ENCODE measurements at places on chromosomes 11 and 22. TPM values are rescaled to one million over a fixed set of nuclear protein-coding genes. Genes with fewer than 3 reads are reported as not detected.

DNA sequence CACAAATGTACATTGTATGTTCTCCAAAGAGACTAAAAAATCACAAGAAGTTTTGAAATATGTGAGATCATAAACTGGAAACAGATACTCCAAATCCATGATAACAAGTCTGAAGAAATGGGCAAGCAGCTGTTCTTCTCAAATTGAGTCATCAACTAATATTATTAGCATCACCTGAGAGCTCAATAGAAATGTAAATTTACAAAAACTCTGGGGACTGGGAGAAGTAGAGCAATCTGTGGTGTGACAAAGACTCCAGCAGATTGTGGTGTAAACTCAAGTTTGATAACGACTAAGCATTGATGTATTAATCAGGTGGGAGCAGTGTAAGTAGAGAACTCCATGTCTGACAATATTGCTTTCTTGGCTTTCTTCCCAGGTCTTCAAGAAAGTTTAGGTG lies 53.2 kb downstream of the GLYATL1 start:
- no peak for DNase-seq

GRCh38 chr11:117875382-117876058 lies 938 bp downstream of the FXYD6 start:
- DNase-seq = no peak

- DNase-seq = peak; percentile 70
These were observed 27.8 kb upstream of the AMOTL1 start for GRCh38 chr11:94740083-94741021.

DNA sequence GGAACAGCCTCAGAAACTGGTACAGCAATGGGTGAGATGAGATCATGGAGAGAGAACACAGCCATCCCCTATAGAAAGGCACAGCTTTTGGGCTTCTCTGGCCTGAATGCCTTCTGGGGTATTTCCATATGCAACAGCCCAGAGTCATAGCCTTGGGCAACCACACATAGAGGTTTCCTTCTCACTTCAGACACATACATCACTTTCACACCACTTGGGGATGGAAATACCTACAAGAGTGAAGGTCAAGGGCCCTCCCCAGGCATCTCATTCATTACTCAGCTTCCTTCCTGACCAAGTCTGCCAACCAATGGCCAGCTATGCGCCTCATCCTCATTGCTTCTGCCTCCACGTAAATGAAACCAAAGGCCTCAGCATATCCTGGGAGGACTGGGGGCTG lies 17.7 kb upstream of the OLFML1 start:
- no peak for DNase-seq

DNA sequence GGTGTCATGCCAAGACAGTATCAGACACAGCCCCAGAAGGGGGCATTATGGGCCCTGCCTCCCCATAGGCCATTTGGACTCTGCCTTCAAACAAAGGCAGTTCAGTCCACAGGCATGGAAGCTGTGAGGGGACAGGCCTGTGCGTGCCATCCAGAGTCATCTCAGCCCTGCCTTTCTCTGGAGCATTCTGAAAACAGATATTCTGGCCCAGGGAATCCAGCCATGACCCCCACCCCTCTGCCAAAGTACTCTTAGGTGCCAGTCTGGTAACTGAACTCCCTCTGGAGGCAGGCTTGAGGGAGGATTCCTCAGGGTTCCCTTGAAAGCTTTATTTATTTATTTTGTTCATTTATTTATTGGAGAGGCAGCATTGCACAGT lies 14.6 kb downstream of the IL10RA start:
- DNase-seq = no peak

DNA sequence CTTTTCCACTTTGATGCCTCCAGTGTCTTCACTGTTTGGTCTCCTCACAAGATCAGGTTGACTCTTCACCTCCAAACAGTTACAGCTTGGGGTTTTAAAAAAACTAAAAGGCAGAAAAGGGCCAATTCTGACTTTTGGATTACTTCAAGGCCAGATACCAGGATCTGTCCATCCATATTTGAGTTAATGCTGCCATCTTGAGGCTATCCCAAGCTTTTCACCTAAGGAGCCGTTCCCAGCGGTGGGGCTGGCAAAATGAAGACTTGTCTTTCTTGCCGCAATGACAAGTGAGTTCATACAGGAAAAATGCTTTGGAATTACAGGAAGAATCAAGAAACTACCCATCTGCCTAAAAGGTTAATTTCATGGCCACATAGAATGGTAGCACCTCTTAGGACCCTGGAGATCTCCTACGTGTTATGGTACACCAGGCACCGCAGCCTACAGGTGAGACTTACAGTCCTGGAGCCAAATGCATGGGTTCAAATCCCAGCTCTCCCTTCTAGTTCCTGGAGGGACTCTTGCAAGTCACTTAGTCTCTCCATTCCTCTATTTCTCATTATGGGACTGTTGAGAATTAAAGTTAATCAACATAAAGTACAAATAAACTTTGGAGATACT lies 6.0 kb upstream of the OR5B21 start:
- peak; percentile 39 for DNase-seq

The CLDN5 gene
- polyA plus RNA-seq = 43.7 TPM

The POTEH gene
- polyA plus RNA-seq = not detected

The THRSP gene
- 0.67 TPM for polyA plus RNA-seq

The MYO7A gene
- 3.3 TPM for polyA plus RNA-seq

The KRTAP5-7 gene
- polyA plus RNA-seq = not detected
